ENCODE measurements at places on chromosomes 2 and 18.

GRCh38 chr18:7272311-7273049 lies 41.6 kb downstream of the LRRC30 start:
- no peak for DNase-seq

GRCh38 chr2:86492048-86492453 lies 50.9 kb downstream of the KDM3A start:
- DNase-seq: no peak

- no peak for DNase-seq
Observed at GRCh38 chr2:231554748-231555545, 24.7 kb upstream of the NMUR1 start.

DNA sequence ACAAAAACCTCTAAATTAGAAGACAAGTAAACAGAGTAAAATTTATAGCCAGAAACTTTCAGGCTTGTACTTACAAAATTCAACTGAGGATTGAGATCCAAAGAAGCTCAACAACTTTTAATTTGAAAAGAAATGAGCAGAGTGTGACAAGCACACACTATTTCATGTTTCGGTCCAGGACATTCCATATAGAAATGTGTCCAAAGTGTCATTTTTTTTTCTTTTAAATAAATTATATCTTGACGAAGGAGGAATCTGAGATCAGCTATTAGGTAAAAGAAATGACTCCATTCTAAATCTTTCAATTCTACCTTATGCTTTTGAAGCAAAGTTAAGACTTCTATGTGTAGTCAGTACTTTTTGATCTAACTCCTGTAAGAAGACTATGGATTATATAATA lies 4.6 kb downstream of the FN1 start:
- no peak for DNase-seq

DNA sequence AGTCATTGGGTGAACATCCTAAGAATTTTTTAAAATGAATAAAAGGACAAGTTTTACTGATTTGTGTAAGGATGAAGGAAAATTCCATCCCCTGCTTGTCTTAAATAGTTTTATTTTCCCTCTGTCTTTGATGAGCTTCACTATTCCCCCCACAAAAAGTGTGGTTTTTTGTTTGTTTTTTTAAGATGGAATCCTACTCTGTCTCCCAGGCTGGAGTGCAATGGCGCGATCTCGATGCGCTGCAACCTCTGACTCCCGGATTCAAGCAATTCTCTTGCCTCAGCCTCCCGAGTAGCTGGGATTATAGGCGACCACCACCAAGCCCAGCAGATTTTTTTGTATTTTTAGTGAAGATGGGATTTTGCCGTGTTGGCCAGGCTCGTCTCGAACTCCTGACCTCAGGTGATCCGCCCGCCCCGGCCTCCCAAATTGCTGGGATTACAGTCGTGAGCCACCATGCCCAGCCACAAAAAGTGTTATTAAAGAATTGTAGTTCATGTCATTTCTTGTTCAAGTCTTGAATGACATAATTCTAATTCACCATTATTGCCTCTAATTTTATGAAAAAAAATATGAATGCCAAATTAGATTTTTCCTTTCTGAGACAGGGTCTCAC lies 91.7 kb downstream of the AGPS start:
- DNase-seq: no peak

GRCh38 chr2:125745514-125745913 lies 910.4 kb upstream of the GYPC start:
- DNase-seq: no peak

- no peak for DNase-seq
Observed at GRCh38 chr2:63801455-63801854, 40.2 kb upstream of the UGP2 start.

- no peak for DNase-seq
Observed at GRCh38 chr2:207129821-207130220, 35.9 kb downstream of the KLF7 start.

- DNase-seq: no peak
Observed at GRCh38 chr2:235854276-235854675, 313.9 kb downstream of the GBX2 start.

DNA sequence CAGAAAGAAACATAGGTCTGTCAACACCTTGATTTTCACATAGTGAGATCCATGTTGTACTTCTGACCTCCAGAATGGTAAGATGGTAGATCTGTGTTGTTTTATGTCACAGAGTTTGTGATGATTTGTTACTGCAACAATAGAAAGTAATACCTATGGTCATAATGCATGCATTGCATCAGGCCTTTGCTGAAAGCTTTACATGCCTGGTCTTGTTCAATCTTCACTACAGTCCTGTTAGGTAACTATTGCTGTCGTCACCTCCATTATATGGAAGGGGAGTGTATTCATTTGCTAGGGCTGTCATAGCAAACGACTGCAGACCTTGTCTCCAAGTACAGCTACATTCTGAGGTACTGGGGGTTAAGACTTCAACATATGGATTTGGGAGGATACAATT lies 243.5 kb downstream of the ANAPC1 start:
- DNase-seq: no peak

GRCh38 chr2:158773121-158773520 lies 22.0 kb upstream of the DAPL1 start:
- no peak for DNase-seq

- no peak for DNase-seq
Observed at GRCh38 chr2:2727876-2728511, 396.9 kb upstream of the MYT1L start.

GRCh38 chr2:106158871-106159270 lies 35.2 kb downstream of the UXS1 start:
- DNase-seq: peak; percentile 54

- DNase-seq: no peak
Observed at GRCh38 chr2:4668381-4668780, 965.0 kb downstream of the DCDC2C start.

DNA sequence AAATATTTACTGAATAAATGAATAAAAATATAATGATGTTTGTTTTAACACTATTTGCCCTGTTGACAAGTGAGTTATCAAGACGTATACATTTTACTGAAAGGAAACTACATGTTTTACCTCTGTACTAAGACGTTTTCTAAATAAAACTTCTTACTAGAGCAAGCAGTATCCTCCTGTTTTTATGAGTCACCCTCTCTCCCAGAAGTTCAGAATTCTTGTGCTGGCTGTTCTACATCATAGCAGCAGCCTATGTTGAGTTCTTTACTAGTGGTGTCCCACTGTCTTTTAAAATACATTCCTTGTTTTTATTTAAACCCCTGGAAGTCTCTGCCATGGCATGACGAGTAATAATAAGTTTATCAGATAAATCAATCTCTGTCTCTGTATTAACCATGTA lies 297.4 kb downstream of the CALCRL start:
- DNase-seq: no peak

GRCh38 chr18:72206814-72207213 lies 337.3 kb downstream of the CBLN2 start:
- no peak for DNase-seq

DNA sequence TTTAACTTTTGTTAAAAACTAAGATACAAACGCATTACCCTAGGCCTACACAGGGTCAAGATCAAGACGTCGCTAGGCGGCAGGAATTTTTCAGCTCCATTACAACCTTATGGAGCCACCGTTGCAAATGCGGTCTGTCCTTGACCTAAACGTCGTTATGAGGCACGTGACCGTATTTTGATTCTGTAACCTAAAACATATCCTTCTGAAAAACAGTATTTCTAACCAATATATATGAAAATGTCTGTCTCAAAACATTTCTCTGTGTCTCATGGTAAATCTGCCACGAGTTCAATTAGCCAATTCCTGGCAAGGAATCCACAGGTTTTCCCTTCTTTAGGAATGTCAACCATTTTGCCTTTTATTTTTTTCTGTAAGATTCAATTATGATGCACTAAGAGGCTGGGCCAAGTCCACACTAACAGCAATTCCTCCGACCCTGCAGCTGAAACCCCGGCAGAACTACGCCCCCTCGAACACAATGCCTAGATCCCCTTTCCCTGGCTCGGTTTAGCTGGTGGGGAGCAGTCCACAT lies 1.7 kb downstream of the RTN4 start:
- no peak for DNase-seq

- DNase-seq: no peak
Observed at GRCh38 chr2:227881866-227882517, 10.6 kb downstream of the DAW1 start.

DNA sequence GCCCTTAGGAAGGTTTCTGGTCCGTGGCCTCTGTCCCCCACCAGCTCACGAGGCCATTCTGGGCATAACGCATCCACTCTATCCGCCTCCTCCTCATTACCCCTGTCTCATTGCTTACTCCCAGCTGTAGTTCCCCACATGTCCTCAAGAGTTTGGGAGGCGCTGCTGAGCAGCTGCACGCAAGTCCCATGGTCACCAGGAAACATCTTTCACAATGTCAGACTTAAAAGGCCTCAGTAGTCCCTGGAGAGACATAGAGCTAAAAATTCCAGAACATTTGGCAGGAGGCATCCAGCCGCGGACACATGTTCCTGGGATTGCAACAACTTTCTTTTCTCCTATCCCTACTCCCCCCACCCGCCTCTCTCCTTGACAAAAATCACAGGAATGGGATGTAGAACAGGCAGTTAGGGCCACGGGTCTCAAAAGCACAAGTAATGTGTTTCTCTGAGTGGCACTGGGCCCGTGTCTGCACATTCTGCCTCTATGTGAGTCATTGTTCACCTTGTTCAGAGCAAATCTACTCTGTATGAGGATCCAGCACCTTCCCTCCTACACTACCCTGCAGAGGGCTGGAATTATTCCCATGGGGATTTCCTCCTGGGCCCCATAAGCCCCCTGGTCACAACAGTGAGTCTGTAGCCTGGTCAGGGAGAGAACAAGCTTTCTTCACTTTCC lies 8.1 kb downstream of the LBH start:
- peak; percentile 76 for DNase-seq

GRCh38 chr18:11482271-11482670 lies 127.1 kb upstream of the SLC35G4 start:
- no peak for DNase-seq

GRCh38 chr2:20977520-20978180 lies 66.2 kb downstream of the APOB start:
- no peak for DNase-seq

GRCh38 chr2:75458201-75458600 lies 102.5 kb downstream of the EVA1A start:
- no peak for DNase-seq

DNA sequence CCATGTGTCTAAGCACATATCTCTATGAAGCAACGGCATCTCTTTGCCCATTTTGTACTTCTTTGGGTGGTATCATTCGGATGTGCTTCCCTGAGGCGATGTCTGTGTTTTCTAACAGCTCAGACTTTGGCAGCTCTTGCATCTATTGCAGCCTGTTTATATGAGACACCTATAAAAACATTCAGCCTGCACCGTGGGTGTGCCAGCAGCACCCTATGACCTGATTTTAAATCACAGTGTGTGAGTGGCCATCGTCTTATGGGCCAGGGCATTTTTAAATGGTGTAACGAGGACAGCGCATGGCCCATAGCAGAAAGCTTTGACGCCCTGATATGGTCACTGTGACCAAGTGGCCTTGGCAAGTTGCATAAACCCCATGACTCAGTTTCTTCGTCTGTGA lies 12.9 kb downstream of the NPAS2 start:
- no peak for DNase-seq

DNA sequence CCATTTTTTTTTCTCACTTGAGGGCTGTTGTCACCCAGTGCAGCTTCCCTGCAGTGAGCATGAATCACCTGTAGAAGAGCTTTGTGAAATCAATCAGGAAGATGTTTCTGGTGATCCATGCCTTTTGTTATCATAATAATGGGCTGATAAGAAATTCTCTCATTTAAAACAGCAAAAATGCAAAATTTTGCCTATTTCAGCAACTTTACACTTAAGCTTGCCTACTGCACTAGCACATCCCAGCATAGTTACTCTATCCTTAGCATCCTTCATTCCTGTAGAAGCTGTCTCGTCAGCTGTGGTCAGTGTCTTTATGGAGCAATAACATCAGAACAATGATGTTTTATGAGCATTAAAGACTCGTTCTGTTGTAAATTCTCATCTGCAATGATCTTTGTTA lies 178.6 kb upstream of the ZNF804A start:
- no peak for DNase-seq

- peak; percentile 5 for DNase-seq
Observed at GRCh38 chr2:173264603-173265366, 89.9 kb upstream of the CDCA7 start.

- no peak for DNase-seq
Observed at GRCh38 chr18:77865853-77866252, 616.2 kb downstream of the GALR1 start.

GRCh38 chr2:11669454-11670291 lies at the start of gene NTSR2:
TSS of gene NTSR2 (minus strand) at chr2:11670195. CDS start at chr2:11670129, 66 bp downstream.
- DNase-seq: peak; percentile 9

DNA sequence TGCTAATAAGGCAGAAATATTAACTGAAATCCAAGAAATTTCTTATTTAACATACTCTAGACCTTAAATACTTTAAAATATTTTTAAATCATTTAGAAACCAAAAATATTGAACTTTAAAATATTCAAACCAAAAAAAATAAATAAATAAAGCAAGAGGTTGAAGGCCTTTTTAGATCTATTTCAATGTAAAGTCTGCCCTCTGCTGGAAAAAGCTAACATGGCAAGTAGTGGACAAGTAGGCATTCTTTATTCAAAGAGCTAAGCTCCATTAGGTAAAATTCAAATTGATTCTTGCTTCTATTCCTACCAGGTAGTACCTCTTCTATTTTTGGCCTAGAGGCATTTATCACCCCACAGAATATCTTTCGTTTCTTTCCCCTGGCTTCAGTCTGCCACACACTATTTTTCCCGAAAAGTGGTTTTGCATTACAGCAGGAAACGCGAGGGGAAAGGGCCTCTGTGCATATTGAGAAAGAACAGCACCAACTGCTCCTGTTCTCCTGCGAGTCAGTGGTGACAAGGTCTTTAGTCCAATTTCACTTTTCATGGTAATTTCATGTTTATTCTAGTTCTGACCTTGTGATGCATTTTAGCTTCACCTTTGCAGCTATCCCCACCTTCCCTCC lies 20.4 kb downstream of the IFIH1 start:
- peak; percentile 56 for DNase-seq

- no peak for DNase-seq
Observed at GRCh38 chr18:50284255-50284885, 3.0 kb upstream of the MBD1 start.

- no peak for DNase-seq
Observed at GRCh38 chr2:65380255-65380654, 52.1 kb downstream of the SPRED2 start.

GRCh38 chr2:190678444-190679162 lies 29.7 kb downstream of the NAB1 start:
- peak; percentile 29 for DNase-seq

GRCh38 chr2:63861220-63861822 lies 19.6 kb downstream of the UGP2 start:
- DNase-seq: peak; percentile 66

DNA sequence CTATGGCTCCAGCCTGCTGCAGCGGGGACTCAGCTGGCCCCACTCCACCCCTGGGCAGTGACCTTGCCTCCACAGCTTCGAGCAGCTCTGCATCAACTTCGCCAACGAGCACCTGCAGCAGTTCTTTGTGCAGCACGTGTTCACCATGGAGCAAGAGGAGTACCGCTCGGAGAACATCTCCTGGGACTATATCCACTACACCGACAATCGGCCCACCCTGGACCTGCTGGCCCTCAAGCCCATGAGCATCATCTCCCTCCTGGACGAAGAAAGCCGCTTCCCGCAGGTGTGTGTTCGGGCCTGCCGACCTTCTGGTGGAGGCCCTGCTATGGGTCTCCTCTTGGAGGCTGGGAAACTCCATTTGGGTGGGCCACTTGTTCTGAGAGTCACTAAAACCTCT lies 48.6 kb downstream of the MYO7B start:
- no peak for DNase-seq

Data from central memory CD4-positive, alpha-beta T cell (primary cell).